Activated T-cell treated with anti-CD3 and anti-CD28 coated beads, Interleukin-2, amount 50 U/mL, for 48 hours (primary cell): ENCODE measurements at places on chromosomes 2 and 18.

GRCh38 chr2:37324536-37324785, 172 bp downstream of the PRKD3 start:
- no peak for DNase-seq

DNA sequence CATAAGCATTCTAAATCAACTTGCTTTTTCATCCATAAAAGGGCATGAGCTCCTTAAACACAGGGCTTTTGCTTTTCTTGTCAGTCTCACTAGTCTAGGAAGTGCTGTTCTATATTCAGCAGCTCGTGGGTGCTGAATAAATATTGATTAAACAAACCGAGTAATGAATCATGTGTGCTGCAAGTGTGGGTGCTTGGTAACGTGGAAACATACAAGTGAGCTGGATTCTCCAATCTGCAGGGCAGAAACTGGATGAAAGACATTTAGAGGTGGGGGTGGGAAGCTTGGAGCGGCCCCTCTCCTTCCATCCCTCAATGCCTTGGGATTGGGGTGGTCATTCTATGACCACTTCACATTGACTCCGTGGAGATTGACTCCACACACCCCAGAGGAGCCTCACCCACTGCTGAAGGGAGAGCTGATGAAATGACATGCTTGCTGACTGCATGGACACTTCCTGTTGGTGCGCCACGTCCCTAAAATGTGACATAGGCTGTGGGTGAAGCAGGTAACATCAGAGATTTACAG, 114.6 kb downstream of the DOCK10 start:
- DNase-seq = peak; percentile 81

GRCh38 chr2:37587817-37588216, 83.6 kb downstream of the CDC42EP3 start:
- no peak for DNase-seq

- DNase-seq = no peak
Observed at GRCh38 chr2:84083984-84084383, 375.1 kb downstream of the SUCLG1 start.

- no peak for DNase-seq
Observed at GRCh38 chr18:61832858-61833257, 59.9 kb downstream of the RNF152 start.

- DNase-seq = no peak
Observed at GRCh38 chr2:158695305-158695704, 99.8 kb upstream of the DAPL1 start.

DNA sequence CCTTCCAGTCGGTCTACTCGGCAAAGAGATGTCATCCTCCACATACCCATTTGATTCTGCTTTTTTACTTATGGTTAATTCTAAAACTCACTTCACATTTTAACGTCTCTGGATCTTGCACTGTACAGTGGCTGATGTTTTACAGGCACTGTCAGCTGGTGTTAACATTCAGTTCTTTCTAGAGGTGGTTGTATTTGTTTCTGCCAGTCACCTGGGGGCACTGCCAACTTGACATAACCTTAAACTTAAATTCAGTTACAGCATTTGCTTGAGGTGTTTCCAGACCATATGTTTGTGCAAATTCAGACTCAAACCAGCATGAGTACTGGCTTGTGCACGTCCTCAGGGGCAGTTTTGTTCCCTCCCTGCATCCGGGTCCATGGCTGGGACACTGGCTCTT, 5.3 kb upstream of the TMEM185B start:
- DNase-seq = no peak

DNA sequence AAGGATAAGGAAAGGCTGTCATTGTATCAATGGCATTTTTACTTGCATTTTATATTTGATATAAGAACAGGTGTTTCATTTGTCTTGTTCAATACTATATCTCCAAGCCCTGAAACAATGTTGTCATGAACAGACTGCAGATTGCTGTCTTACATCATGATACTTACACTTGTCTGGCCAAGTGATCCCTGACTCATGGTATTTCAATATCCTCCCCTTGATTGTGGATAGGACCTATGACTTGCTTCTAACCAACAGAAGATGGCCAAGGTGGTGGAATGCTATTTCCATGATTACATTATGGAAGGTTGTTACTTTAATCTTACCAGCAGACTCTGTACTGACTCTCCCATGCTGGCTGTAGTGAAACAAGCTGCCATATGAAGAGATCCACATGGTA, 471.1 kb downstream of the CCDC85A start:
- no peak for DNase-seq

DNA sequence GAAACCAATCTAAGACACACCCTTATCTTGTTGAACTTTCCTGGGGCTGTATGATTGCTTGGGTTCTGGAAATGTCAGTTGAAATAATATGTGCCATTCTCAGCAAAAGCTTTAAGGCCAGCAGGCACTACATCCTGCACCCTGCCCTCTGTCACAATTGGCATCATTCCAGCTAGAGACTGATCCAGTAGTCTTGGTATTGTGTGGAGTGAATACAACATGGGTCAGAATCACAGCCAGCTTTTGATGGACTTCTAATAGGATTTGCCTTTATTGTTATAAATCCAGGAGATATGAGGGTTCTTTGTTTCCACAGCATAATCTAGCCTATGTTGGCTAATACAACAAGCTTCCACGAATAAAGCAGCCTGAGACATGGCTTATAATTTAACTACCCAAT, 617.0 kb upstream of the CDH2 start:
- no peak for DNase-seq

DNA sequence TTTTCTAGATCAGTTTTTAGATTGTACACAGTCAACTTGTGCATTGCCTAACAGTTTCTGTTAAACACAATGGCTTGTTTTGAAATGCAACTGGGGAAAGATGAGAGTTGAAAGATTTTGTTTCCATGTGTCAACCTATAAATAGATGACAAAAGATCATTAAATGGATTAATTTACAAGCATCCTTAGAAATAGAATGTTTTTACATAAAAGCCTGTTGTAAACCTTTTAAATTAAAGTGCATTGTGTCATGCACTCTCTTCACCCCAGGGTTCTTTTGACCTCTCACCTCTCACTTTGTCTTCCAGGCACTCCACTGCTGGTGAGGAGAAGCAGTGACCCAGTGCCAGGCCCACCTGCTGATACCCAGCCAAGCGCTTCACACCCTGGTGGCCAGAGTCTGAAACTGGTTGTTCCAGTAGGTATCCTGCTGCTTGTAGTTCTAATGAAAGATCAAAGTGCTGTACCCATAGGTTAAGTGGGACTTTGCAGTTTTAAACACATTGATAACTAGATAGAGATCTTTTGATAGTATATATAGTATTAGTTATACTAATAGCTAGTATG, 502.1 kb downstream of the PARD3B start:
- DNase-seq = no peak

DNA sequence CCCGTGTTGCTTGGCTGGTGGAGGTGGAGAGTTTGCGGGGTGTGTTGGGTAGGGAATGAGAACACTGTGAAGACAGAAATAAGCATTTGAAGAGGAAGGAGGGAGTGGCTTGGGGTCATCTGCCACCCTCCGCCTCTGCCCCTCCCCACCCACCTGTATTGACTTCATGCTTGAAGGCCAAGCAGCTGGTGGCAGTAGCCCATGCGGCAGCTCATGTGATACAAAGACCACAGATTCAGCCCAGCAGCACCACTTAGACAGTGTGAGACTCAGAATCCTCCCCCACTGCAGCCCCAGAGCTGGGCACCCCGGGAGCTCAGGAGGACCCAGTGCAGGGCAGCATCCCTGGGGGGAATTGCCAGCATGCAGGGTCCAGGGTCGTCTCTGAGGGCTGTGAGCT, 15.4 kb downstream of the NPPC start:
- no peak for DNase-seq

- no peak for DNase-seq
Observed at GRCh38 chr2:132415256-132415914, 1.2 kb upstream of the GPR39 start.

- no peak for DNase-seq
Observed at GRCh38 chr2:74816540-74817303, 17.2 kb upstream of the HK2 start.

DNA sequence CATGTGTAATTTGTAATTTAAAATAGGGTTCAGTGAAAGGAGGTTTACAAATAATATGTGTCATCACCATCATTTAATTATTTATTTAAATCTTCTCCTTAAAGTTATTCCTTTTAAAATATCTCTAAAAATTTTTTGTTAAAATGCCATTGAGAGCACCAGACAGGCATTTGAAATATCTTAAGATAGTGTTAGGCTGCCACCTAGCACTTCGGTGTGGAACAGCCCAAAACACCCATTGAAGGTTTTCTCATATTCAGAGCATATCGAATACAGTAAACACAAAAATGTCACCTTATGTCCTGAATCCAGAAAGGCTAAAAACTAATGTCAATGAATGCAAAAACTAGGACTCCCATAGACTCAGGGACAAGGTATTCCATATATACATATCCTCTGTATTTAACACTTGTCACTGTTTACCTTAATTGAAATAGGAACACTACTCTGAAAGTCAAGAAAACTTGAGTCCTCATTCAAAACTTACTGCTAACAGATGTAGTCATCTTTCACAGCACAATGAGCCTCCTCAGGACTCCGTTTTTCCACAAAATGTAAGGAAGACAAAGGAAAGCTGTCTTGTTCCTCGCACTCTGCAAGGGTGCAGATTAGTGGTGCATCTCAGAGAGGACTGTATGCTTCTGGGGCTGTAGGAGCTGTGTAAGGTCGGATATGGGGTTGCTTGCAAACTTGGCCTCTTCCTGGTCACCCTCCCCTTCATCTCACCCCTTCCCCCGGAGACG, 329.5 kb downstream of the PAX3 start:
- DNase-seq = no peak

- DNase-seq = peak; percentile 16
Observed at GRCh38 chr2:241771286-241772062, 5.1 kb upstream of the GAL3ST2 start.

- DNase-seq = no peak
Observed at GRCh38 chr2:45218931-45219339, 209.7 kb upstream of the SIX2 start.

- DNase-seq = no peak
Observed at GRCh38 chr2:17334300-17334699, 183.9 kb downstream of the RAD51AP2 start.

- no peak for DNase-seq
Observed at GRCh38 chr2:45585267-45585861, 25.7 kb downstream of the SRBD1 start.

DNA sequence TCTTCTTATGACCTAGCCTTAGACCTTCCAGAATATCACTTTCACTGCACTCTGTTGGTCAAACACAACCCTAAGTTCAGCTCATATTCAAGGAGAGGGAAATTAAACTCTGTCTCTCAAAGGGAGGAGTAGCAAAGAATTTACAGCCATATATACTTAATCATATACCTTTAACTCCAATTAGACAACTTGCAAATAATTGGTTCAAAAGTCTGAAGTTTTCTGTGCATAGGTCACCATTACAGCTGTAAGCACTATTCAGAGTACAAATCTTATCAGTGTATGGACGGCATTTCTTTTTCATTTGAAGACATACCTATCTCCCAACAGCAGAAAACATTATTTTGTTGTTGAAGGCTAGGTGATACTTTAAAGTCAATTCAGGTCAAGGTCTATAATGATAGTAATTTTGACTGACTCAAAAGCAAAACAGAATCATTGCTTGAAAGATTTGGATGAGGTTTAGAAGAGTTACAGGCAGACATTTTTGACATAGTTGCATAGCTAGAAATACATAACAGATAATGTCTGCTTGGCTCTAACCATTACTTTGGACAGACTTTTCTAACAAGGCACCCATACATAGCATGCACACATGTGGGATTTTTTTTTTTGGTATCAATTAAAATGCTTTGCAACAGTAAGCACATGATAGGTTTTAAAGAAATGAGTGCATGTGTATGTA, 131.5 kb downstream of the CPS1 start:
- no peak for DNase-seq

GRCh38 chr2:194696690-194697089, 960.3 kb upstream of the SLC39A10 start:
- DNase-seq = no peak
